Aorta (tissue), 5 donors: ENCODE measurements at places on chromosomes 7 and 10. TPM values are rescaled to one million over a fixed set of nuclear protein-coding genes. Genes with fewer than 3 reads are reported as not detected.

- DNase-seq: no peak
These were observed 65.2 kb upstream of the PODXL start for GRCh38 chr7:131621652-131622051.

DNA sequence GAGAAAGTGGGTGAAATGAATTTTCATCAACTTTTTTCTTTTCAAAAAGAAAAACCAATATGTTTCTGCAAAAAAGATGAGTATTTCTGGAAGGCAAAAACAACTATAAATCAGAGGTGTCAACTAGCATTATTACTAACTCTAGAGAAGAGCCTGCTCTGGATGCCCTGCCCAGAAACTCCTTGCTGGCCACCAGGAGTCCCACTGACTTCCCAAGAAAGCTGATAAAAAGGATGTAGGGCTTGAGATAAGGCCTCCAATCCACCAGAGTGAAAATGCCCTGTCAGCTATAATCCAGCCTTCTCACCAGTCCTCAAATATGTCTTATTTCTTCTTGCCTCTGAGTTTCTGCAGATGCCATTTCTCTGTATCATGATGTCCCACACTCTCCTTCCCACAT lies 16.7 kb upstream of the FZD1 start:
- no peak for DNase-seq

DNA sequence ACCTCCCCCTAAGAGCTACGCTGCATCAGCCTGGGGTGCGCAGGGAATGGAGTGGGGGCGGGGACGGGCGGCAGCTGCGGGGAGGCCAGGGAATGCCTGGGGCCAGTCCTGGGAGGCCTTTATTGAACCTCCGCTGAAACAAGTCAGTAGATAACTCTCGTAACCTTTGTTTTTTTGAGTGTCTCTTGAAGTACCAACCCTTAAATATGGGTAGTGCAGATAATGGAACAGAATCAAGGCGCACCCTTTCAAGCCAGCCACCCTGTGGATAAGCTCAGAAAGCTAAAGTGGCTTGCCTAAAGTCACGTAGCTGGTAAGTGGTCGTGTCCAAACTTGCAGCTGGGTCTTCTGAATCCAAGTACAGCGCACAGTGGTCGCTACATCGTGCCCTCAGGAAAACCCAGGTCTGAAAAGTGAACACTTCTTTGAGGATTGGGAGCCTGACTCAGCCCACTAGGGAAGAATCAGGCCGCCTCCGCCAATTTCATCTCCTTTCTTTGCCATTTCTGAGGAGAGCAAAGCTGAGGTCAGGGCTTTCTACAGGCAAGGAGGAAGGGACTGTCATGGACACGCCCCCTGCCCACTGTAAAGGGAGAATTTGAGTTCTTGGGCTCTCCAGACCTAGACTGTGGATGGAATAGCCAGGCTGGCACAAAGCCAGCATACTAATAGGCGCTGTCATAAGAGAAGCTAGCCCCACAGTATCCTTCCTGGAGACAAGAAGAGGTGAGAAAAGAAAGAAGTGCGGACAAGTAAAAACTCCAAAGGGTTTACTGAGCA lies 3.2 kb upstream of the EGR2 start:
- DNase-seq: no peak

DNA sequence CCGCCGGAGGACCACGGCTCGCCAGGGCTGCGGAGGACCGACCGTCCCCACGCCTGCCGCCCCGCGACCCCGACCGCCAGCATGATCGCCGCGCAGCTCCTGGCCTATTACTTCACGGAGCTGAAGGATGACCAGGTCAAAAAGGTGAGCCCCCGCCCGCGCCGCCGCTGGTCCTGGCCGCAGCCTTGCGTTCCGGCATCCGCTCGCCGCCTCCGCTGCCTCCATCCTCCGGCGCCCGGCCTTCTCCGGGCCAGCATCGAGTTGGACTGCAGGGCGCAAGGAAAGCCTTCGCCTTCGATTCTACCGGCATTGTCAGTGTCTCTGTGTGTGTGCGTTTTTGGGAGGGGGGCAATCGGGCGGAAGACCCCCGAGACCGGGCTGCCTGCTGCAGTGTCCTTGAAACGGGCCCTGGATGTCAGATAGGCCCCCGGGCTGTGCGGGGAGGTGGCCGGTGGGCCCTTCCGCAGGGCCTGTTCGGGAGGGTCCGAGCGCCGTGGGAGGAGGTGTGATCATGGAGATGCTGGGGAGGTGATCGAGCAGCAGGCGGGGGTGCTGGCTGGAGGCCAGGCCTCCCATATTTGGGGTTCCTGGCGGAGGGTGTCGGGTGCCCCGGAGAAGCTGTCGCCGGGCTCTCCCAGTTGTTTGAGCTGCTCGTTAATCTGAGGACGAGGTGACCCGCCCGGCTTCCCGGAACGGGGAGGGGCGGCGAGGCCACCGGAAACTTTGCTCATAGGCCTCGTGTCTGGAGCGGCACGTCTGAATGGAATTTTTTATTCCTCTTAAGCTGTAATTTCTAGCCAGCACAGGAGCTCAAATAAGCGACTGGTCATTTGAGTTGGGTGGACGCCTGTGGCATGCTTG lies 40.8 kb downstream of the HK1 start:
- DNase-seq: peak; percentile 97

Gene ADAM12
- 5.5 TPM for total RNA-seq

DNA sequence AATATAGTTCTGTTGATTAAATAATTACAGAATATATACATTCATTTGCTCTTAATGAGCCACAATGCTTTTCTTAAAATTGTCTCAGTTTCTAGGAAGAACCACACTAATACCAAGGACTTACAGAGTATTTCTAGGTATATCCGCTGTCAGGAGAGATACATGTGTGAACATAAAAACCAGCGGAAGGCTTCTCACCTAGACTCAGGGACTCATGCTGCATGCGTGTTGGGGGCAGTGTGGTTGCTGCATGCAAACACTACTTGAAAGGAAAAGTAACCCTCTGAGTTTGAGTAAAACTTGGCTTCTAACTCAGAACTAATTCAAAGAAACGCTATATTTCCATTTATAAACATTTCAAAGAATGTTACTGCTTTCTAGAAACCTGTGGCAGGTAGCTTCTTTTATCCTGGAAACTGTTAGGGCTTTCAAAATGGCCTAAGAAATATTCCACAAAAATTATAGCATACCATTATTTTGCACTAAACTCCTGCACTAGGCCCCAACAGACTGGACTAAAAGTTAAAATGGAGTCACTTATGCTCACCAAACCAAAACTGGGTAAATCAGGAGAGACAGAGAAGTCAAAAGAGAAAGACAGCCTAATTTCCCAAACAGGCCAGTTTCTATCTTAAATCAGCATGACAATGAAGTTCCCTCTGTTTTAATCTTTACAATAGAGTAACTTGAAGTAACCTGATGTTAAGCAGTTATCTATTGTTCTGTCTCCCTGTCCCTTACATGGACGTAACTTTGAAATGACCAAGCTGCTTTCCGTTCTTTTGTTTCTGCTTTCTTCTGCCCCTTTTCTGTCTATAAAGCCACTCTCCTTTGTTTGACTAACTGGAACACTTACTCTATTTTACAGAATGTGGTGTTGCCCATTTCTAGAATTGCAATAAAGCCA lies 95.2 kb upstream of the FAM133B start:
- DNase-seq: no peak

Gene LIPF
- total RNA-seq: not detected

GRCh38 chr7:143954135-143954534 lies 509 bp upstream of the OR2F1 start:
- no peak for DNase-seq
